CD4-positive, alpha-beta T cell treated with Interferon alpha-2 for 1 hour (primary cell): ENCODE measurements at places on chromosomes 7 and 10.

GRCh38 chr10:70492786-70493659, 14.5 kb downstream of the PALD1 start:
- DNase-seq = peak; percentile 47

DNA sequence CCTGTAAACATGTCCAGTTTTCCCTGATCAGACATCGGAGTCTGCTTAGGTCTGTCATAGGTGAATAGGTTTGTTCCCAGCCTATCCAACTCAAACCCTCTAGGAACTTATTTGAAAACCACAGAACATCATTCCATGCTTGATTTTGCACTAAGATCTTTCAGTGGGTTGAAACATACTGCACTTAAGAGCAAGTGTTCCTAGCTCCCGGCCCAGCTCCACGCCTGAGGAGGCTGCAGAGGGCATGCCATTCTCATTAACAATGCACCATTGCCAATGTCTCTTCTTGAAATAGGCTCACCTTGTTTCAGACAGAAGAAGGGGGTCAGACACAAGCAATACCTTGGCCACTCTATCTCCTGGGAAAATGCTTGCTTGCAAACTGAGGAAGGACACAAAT, 78.0 kb upstream of the EGR2 start:
- DNase-seq = no peak

DNA sequence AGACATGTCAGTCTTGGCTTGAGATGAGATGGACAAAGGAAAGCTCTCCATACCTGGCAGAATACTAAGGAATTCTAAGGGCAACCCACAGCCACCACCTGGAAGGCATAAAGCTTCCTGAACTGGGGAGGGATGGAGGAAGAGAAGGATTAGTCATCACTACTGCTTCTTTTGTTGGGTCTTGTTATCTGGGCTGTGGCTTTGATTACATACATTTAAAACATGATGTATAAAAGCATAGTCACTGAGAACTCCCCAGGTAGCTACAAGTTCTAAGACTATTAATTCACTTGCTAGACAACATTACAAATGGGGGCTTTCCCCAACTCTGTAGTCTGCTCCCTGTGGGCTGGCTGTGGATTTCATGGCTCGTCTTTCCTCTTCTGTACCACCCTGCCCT, 58.2 kb downstream of the RBM33 start:
- DNase-seq = no peak

DNA sequence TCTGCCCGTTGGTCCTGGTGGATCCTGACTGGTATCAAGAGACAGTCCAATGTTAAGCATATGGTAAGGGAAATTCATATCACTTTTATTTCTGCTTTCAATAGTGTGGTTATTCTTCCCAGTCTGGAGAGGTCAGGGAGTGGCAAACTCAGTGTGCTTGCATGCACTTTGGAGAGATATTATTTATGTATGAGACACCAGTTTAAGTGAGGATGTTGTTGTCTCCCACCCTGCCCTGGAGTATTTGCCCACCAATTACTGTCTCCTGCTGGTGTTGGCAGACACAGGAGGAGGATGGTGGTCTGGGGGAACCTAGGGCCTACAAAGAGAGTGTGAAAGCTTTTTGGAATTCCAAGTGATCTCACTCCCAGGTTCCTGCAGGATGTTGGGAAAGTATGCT, 59.7 kb downstream of the OR13A1 start:
- no peak for DNase-seq

GRCh38 chr7:139421123-139421522, 61.4 kb downstream of the LUC7L2 start:
- no peak for DNase-seq

DNA sequence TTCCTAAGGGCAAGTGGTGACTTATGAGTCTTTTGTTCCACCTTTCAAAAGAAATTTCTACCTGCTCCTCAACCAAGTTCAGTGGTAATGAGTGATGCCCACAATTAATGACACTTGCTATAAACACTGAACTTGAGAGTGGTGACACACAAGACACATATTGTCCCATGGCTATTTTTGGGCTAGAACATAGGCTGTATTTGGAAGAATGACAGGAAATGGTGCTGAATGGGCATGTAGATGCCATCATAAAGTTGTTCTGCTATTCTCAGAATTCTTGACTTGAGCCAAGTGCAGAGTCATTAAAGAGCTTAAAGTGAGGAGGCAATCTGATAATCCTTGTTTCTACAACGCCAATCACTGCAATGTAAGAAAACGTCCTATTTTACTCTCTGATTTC, 313.3 kb downstream of the AGMO start:
- no peak for DNase-seq

DNA sequence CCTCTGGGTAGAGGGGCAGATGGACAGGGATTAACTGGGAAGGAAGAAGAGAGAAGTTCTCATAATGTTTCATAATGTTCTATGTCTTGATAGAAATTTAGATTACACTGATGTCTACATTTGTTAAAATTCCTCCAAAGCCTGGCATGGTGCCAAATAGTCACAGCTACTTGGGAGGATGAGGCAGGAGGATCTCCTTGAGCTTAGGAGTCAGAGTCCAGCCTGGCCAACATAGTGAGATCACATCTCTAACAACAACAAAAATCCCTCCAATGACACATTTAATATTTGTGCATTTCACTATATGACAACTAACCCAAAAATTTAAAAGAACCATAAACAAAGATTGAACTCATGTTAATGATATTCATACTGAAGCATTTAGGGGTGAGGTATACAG, 33.0 kb upstream of the PPP1R3C start:
- no peak for DNase-seq

- no peak for DNase-seq
These were observed 65.7 kb downstream of the AP3M1 start for GRCh38 chr10:74084955-74085354.

GRCh38 chr10:64365663-64366062, 844.5 kb downstream of the REEP3 start:
- DNase-seq = no peak

- no peak for DNase-seq
These were observed 133.2 kb downstream of the WDR37 start for GRCh38 chr10:1189166-1190051.

DNA sequence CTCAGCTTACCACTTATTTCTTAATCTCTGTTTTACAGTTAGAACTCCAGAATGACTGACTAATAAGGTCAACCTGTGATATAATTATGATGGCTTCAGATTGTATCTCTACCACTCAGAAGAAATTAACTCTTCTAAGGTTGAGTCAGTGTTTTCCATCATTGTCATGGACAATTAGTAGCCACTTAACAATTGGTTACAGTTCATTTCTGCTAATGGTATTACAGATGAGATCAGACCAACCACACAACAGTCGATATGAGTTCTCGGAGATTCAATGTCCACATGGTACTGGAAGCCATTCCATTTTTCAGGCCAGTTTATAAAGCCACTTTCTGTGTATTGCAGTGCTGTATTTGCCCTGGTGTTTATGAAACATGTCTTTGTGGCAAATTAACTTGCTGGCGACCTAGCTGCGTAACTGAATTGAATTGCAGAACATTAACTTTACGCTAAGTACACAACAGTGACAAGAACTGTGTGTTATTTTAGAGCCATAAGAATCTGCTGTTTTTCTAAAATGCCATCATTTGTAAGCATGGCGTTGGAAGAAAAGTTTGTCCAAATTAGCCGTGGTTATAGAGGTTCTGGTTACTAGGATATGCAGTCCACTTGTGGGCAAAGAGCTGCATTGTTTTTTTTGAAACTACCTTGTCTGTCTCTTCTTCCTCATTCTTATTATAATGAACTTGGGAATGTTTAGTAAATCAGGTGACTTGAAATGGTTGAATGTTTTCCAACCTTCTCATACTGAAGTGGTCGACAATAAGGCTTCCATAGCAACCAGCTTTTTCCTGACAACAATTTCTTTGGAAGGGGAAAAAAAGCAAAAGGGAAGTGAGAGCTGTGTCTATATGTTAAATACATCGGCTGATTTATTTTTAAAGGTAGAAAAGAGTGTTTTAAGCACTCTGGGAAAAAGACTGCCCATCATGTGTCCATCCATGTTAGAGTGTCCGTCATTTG, 76.4 kb downstream of the CELF2 start:
- DNase-seq = no peak

GRCh38 chr10:34537629-34538231, 277.4 kb downstream of the PARD3 start:
- no peak for DNase-seq

- no peak for DNase-seq
These were observed 124.7 kb upstream of the CTBP2 start for GRCh38 chr10:125284875-125285597.

GRCh38 chr7:2883101-2883500, 39.0 kb upstream of the GNA12 start:
- DNase-seq = no peak
